ENCODE measurements at places on chromosomes 6 and 20. TPM values are rescaled to one million over a fixed set of nuclear protein-coding genes. Genes with fewer than 3 reads are reported as not detected.
A peak's percentile ranks its signal among the peaks of the same experiment; 100 is the strongest.

GRCh38 chr6:33313105-33313708 is 671 bp downstream of the TAPBP start:
- peak; percentile 58 for DNase-seq

- no peak for DNase-seq
Observed at GRCh38 chr6:113277111-113277510, 580.0 kb upstream of the MARCKS start.

DNA sequence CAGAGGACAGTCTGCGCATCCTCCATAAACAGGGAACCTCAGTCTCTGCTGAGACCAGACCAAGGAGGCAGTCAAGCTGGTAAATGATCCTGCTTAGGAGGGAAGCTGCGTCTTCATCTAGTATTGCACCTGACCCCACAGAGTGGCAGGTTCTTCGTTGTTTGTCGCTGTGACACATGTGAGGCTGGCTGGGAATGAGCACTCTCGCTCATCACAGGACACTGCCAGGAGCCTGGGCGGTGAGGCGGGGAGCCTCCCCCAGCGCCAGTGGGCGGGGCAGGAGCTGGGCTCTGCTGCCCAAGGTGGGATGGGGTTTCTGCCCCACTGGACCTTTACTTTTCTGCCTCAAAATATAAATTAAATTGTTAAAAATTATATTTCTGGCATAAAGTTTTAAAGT is 48.4 kb upstream of the SYNDIG1 start:
- DNase-seq = no peak

DNA sequence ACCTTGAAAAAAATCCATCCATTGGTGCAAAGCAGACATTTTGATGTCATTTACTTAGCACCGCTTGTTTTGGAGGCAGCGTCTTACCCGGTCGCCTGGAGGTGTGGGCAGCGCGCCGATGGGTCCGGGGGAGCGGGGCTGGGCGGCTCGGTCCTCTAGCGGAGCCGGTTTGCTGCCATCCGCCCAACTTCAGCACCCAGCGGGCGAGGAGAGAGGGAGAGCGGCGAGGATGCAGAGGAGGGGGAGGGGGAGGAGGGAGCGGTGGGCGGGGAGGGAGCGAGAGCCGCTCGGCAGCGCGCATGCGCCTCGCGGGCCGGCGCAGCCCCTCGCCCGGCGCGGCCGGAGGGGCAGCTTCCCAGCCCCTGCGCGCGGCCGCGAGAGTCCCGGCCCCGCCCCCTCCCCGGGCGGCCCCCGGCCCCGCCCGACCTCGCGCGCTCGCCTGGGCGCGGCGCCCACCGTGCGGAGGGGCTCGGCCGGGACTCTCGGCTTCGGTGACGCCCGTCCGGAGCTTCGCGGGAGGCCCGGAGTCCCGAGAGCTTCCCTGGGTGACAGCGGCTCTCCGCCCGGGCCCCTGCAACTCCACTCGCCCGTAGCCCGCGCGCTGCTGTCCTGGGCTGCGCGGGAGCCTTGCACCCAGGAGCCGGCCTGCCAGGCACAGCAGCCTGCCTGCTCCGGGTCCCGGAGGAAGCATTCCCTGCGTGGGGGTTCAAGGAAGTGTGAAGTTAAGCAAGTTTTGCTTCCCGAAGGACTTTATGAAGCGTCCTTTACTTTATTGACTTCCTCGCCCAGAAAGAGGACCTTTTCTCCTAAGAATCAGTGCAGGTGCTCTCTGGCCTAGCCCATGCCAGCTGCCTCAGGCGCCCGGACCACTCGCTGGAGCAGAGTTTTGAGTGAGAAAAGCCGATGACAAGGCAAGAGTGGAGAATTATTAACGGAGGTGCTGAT is at the start of gene RGS17:
TSS of gene RGS17 (minus strand) at position 246 of the 945 bp plus-strand sequence. CDS start 87,264 bp downstream, outside the sequence.
- DNase-seq = peak; percentile 91

- peak; percentile 21 for DNase-seq
Observed at GRCh38 chr6:38508894-38509293, 130.8 kb downstream of the BTBD9 start.

DNA sequence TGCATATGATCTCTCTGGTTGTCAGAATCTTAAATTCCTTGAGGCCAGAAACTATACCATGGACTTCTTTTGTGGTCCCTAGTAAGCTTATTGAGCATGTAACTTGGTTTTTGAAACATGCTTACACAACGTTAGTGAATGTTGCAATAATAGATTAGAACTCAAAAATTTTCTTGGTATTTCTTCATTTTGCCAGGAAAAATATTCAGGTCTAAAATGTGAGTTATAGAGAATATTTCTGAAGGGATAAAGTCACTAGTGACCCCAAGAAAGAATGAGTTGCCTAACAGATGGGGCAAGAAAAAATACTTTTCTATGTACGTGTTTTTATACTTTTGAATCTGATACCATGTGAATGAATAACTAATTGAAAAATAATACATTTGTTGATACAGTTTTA is 195.4 kb downstream of the TFAP2A start:
- DNase-seq = no peak

GRCh38 chr6:13991393-13991792 is 66.6 kb downstream of the RNF182 start:
- no peak for DNase-seq

- no peak for DNase-seq
Observed at GRCh38 chr6:107665382-107665781, 158.7 kb downstream of the SCML4 start.

- DNase-seq = no peak
Observed at GRCh38 chr6:168892031-168892430, 361.6 kb downstream of the THBS2 start.

- DNase-seq = no peak
Observed at GRCh38 chr6:158164579-158165170, 3.4 kb downstream of the SERAC1 start.

GRCh38 chr20:47480239-47480638 is 21.4 kb upstream of the NCOA3 start:
- DNase-seq = no peak

- no peak for DNase-seq
Observed at GRCh38 chr20:13223736-13224520, 2.9 kb downstream of the ISM1 start.

- no peak for DNase-seq
Observed at GRCh38 chr6:24009319-24009718, 116.7 kb upstream of the NRSN1 start.

- no peak for DNase-seq
Observed at GRCh38 chr6:142856624-142857232, 88.2 kb downstream of the HIVEP2 start.

DNA sequence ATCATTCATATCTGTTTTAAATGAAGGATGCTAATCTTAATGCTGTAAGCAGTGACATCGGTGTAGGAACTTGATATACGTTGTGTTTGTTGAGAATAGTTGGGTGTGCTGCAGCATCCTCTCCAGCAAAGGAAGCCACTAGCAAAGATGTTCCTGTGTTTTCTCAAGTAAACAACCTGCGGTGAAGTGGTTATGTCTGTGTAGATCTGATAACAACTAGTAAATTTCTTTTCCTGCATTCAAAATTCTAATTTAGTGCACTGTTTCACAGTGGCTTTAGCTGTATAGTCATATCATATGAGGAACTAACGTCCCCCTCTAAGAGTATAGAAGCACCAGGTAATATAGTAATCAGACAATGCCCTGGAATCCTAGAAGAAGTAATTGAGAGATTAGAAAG is 38.7 kb downstream of the NCOA7 start:
- no peak for DNase-seq

DNA sequence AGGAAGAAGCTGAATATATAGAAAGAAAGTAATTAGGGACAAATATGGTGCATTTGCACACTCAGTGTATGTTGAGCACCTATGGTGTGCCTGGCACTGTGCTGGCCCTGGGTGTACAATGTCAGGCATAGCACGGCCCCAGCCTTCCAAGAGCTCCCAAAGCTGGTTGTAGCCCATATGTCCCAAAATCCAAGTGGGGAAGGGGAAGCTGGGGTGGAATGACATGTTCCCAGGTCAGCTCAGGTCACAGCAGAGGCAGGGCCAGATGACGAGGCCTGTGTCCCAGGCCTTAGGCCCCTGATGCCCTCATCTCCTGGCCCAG is 170.0 kb downstream of the VEGFA start:
- DNase-seq = no peak

- no peak for DNase-seq
Observed at GRCh38 chr6:57068061-57068460, 21.6 kb downstream of the KIAA1586 start.

GRCh38 chr6:106692112-106692818 is 62.9 kb downstream of the QRSL1 start:
- DNase-seq = peak; percentile 80

Gene MACROD2
- 0.51 TPM for total RNA-seq

Gene RPP21
- 170 TPM for total RNA-seq

Gene NOTCH4
- total RNA-seq = 2.3 TPM

Gene CCN5
- not detected for total RNA-seq

Gene MUC21
- not detected for total RNA-seq

Gene INSM1
- total RNA-seq = not detected

Gene OSER1
- total RNA-seq = 49.1 TPM

Gene CDSN
- not detected for total RNA-seq

Gene SNAP25
- 0.80 TPM for total RNA-seq

Gene MOXD1
- 0.71 TPM for total RNA-seq

Gene XRN2
- total RNA-seq = 97.2 TPM

Measured in Daoy (cell line).